ENCODE measurements at places on chromosomes 6 and 20.

DNA sequence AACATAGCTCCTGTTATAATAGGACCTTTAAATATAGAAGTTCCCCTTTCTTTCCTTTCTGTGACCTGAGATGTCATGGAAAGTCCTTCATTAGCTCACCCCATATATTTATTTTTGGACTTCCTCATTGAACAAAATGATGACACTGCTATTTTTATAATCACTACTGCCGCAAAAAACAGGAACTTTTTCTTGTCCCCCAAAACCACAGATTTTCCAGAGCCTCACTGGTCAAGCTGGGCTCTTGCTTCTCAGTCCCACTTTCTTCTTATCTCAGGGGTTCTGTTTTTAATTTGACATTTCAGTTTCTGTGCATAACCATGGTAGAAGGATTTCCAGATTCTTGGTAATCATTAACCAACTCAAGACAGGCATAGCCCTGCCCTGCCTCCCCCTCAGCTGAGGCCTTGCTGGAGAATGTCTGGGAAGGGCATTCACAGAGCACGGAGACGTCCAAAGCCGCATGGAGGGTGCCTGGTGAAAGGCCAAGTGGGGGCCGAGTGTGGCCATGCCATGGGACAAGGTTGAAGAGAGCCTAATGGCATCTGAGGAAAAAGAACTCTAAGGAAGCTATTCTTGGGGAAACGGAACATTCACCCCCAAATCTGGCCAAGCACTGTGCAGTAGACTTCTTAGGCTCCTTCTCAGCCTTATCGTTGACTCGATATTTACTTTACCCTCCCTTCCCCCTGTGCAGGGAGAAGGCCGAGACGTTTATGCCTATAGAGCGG is 73.7 kb downstream of the EDN1 start:
- peak; percentile 79 for DNase-seq

DNA sequence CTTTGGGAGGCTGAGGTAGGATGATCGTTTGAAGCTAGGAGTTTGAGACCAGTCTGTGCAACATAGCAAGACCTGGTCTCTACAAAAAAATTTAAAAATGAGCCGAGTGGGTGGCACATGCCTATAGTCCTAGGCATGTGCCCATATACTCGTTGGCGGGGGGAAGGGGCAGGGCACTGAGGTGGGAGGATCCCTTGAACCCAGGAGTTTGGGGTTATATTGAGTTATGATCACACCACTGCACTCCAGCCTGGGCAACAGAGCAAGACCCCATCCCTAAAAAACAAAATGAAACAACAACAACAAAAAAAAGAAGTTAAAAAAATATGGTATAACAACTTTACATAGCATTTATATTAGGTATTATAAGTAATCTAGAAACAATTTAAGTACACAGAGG is 47.8 kb downstream of the LHFPL5 start:
- no peak for DNase-seq

GRCh38 chr6:84768442-84769174 is 4.2 kb upstream of the TBX18 start:
- DNase-seq, result no peak

DNA sequence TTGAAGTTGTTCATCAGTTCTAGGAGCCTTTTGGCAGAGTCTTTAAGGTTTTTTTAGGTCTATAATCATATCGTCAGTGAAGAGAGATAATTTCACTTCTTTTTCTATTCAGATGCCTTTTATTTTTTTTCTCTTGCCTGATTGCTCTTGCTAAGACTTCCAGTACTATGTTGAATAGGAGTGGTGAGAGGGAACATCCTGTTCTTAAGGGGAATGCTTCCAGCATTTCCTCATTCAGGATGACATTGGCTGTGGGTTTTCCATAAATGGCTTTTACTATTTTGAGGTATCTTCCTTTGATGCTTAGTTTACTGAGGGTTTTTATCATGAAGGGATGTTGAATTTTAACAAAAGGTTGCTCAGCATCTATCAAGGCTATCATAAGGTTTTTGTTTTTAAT is 109.5 kb downstream of the CLVS2 start:
- no peak for DNase-seq

- DNase-seq, result no peak
These were observed 66.9 kb downstream of the IGF2R start for GRCh38 chr6:160035693-160036330.

- peak; percentile 48 for DNase-seq
These were observed 133.7 kb upstream of the GMDS start for GRCh38 chr6:2378891-2379652.

Measured in RCC 7860 (cell line).